ENCODE measurements at places on chromosomes 1 and 21. TPM values are rescaled to one million over a fixed set of nuclear protein-coding genes. Genes with fewer than 3 reads are reported as not detected.

Gene CEP85
- 12.7 TPM for total RNA-seq

Gene B3GALT5
- total RNA-seq, result 0.18 TPM

Gene SYCP1
- not detected for total RNA-seq

Gene FCRL4
- total RNA-seq, result not detected

Gene OR6K3
- total RNA-seq, result not detected

Gene OR2W3
- total RNA-seq, result not detected

Gene CIART
- total RNA-seq, result 2.7 TPM

Gene HHAT
- total RNA-seq, result 1.7 TPM

Gene LRRC53
- not detected for total RNA-seq
